ENCODE measurements at places on chromosomes 11 and 22. TPM values are rescaled to one million over a fixed set of nuclear protein-coding genes. Genes with fewer than 3 reads are reported as not detected.
A peak's percentile ranks its signal among the peaks of the same experiment; 100 is the strongest.

OR52B4 gene
- not detected for polyA plus RNA-seq

GRCh38 chr22:21626073-21626734 lies 3.6 kb downstream of the YDJC start:
- no peak for DNase-seq

GRCh38 chr11:26613759-26614158 lies 41.7 kb upstream of the MUC15 start:
- DNase-seq: no peak

GRCh38 chr11:120867531-120867930 lies 156.4 kb upstream of the TBCEL start:
- DNase-seq: no peak

LGR4 gene
- polyA plus RNA-seq: 152 TPM

FAM83F gene
- 2.5 TPM for polyA plus RNA-seq

DNA sequence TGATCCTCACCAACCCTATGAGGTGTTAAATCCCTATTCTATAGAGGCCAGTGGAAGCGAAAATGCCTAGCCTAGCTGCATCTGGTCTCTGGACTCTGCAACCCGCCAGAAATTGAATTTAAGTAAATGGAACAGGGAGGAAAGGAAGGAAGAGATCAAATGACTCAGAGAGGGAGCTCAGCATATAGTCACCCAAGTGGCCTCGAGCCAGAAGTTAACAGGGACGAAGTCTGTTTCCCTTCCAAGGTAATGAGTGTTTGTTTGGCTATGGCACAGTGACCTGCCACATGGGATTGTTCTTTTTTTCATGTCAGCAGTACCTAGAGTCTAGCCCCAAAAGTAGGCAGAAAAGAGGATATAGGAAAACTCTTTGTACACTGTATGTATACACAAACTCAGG lies 66.3 kb downstream of the PAK1 start:
- no peak for DNase-seq

SCN2B gene
- 3.0 TPM for polyA plus RNA-seq

DNA sequence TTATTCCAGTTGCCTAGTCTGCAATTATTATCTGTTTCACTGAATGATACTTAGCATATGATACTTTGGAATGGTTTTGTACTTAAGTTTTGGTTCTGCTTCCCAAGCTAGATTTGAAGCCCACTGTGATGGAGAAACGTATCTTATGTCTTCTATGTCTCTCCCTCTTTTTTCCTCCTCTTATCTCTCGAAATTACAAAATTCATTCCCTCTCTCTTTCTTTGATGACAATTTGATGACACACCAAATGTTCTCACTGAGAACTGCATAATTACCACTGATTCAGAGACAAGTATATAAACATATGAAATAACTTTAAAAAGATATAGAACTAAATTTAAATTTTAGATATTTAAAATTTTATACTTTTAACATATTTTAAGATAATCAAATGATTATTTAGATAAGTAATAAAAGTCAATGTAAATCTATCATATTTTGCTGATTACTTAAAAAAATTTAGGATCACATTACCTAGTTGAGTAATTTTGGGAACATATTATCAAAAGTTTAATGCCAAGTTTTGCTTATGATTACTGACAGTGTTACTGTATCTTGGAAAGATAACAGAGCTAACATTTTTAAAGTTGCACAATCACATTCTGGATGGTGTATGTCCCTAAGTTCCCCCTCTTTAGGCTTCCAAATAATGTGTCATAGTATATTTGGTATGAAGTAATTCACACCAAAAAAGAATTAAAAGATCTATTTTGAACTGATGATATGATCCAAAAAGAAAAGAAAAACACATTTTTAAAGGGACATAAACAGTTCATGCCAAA lies 255.3 kb downstream of the SBF2 start:
- DNase-seq: no peak

DNA sequence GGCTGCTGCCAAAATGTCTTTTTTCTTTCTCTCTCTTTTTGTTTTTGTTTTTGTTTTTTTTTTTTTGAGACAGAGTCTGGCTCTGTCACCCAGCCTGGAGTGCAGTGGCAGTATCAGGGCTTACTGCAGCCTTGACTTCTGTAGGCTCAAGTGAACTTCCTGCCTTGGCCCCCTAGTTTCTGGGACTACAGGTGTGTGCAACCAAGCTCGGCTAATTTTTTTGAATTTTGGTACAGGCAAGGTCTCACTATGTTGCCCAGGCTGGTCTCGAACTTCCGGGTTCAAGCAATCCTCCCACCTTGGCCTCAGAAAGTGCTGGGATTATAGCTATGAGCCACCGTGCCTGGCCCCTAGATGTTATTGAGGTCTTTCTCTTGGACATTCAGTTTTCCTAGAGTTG lies 2.2 kb upstream of the DDX10 start:
- no peak for DNase-seq

DNA sequence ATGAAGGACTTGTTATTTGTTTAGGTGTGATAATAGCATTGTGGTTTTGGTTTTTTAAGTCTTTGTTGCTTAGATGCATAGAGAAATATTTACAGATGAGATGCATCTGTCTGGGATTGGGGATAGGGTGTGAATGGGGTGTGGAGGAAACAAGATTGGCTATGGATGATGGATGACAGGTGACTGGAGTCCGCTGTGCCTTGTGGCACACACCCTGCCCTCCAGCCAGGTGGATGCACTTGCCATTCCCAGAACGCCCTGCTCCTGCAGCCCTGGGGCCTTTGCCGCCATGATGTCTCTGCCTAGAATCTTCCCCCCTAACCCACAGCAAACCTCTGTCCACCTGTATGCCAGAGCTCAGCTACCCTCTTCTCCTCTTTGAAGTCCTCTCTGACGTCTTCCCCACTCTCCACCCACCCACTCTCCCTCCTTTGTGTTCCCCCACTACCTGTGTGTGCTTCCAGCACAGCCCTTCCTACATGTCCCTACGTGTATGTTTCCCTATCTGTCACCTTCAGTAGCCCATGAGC lies 54.7 kb downstream of the WNT11 start:
- DNase-seq: no peak

DNA sequence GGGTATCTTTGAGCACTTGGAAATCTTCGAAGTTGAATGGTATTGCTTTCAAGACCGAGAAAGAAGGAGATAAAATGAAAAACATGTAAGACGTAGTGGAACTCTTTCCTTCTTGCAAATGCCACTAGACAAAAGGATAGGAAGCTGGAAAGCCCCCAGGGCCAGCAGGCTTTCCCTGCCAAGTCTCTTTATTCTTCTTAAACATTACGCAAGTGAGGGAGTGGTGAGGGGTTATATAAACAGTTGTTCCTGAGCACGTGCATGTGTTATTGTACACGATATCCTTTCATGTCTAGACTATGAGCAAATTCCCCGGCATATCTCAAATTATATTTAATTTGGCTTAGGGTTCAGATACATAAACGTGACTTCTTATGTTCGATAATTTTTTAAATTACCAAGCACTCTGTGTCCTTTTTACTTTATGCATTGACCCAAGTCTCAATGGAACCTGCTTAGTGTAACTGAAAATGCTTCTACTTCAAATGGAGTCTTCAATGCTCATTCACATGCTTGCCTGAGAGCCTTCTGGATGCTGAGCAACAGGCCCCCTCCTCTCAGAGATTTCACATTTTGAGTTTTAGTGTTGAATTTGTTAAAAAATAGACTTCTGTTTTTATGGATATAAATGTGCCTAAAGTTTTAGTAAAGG lies 59.0 kb downstream of the PPP2R1B start:
- no peak for DNase-seq

GRCh38 chr11:126884594-126884993 lies 116.0 kb downstream of the KIRREL3 start:
- DNase-seq: no peak

GRCh38 chr11:14148653-14149273 lies 186.2 kb downstream of the SPON1 start:
- DNase-seq: peak; percentile 25

NXF1 gene
- polyA plus RNA-seq: 136 TPM

DNA sequence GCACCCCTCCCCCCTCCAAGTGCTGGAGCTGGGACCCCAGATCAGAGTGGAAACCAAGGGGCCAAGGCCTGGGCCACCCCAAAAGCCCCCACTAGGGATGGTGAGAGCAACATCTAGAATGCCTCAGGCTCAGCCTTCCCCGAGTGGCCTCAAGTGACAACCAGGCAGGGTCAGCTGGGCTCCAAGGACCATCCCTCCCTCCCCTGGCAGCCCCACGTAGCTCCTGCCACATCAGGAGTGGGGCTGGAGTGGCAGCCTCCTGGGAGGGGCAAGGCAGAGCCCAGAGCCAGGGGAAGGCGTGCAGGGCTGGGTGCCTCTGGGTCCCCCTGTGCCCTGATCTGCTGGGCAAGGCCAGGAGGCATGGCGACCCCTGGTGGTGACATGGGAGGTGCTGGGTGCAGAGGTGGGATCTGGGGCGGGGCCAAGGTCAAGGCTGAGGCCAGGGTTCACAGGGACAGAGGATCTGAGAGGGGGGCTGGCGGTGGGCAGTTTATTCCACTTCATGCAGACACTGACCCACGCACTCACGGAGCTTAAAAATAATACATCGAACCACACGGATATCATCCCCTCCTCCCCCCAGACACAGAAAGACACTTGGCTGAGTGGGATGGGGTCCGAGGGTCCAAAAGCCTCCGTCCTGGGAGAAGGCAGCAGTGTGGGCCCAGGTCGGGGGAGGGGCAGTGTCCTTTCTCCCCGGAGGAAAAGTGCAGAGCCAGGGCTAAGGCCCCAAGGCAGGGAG lies 15.8 kb upstream of the EHD1 start:
- DNase-seq: no peak

SYTL2 gene
- 106 TPM for polyA plus RNA-seq

GRCh38 chr11:32448232-32448631 lies 12.9 kb upstream of the WT1 start:
- DNase-seq: no peak

DNA sequence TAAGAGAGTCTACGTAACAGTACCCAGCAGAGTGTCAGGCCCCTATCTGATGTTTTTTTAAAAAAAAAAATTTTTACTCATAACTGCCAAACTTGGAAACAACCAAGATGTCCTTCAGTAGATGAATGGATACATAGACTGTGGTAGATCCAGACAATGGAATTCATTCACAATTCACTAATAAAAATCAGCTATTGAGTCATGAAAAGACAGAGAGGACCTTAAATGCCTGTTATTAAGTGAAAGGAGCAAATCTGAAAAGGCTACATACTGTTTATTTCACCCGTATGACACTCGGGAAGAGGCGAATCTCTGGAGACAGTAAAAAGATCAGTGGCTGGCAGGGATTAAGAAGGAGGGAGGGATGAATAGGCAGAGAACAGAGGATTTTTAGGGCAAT lies 541.4 kb upstream of the TENM4 start:
- no peak for DNase-seq

DNA sequence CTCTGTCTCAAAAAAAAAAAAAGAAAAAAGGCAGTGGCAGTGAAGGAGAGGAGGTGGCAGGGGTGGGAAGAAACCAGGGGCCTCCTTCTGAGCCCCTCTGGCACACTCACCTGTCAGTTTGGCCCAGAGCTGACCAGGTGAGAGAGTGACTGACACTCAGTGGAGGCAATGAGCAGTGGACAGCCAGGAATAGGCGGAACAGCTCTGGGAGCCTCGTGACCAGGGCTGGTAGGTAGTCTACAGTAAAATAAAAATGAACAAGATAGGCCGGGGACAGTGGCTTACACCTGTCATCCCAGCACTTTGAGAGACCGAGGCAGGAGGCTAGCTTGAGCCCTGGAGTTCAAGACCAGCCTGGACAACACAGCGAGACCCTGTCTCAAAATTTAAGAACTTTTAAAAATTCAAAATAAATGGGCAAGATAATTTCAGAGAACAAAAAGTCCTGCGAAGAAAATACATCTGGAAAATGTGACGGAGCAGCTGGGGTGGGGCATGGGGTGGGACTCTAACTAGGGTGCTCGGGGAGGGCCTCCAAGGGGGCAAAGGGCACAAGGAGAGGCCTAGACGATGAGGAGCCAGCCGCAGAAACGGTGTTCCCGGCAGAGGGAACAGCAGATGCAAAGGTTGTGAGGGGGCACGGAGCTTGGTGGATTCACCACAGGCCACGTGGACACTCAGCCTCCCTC lies 3.8 kb upstream of the PDXP start:
- no peak for DNase-seq

DNA sequence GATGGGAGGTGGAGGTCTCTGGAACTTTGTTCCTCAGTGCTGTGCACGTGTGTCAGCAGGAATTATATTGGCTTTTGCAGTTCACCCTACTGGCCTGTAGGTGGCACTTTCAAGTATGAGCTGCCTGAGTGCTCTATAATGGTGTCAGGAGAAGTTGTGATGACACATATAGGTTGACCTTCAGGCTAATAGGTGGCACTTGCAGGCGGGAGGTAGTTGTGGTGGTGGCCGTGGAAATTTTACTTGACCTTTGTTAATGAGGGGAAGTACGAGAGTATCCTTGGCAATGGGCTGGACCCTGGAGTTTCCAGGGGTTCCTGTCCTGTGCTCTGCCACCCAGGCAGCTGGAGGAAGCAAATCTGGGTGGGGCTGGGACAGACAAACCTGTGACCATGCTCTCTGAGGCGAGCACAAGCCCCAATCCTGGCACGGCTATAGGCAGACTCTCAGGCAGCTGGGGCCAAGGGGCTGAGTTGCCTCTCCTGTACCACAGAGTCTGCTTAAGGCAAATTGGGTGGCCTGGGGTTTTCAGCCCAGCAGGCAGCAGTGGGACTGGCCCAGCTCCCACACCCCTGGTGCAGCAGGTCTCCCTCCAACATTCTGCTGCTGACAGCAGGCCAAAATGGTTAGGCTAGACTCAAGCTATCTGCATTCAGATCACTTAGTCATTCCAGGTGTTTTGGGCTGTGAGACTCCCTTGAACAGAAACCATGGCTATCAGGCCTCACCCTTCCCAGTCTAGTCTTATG lies 147.5 kb upstream of the CTSC start:
- DNase-seq: no peak

DUSP8 gene
- polyA plus RNA-seq: 3.2 TPM

DNA sequence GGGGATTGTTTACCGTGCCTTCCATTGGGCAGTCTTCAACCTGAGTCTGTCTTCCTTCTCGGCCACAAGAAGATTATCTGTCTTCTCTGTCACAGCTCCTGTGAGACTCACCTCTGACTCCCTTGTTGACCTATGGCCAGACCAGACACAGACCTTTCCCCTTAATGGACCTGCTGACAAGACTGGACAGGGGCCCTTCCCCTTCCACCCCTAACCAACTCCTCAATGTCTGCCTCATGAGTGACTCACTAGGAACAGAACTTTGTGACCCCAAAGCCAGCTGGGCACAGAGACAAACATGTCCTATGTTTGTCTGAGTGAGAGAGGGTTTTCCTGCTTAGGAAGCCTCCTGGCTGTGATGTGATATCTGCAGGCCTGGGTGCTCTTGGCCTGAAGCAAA lies 405.0 kb downstream of the BRD1 start:
- DNase-seq: no peak

- no peak for DNase-seq
These were observed 10.3 kb upstream of the CDON start for GRCh38 chr11:126072801-126073594.

GRCh38 chr11:85854212-85854556 lies 999 bp upstream of the CCDC83 start:
- DNase-seq: no peak

DNA sequence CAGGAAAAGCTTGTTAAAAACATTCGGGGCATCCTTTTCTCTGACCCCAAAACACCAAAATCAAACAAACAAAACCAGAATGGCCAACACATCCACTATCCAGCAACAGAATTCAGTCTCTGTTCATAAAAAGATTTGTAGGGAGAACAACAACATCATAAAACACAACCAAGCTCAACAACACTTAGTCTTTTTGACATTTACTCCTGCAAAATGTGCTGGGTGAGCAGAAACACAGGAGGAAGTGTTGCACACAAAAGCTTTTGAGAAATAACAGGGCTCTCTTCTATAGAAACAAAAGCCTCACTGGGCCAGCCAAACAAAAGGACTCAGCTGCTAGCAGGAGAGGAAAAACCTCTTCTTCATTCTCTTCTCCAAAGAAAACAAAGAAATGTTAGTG lies 736.0 kb upstream of the CCDC90B start:
- DNase-seq: no peak

DMC1 gene
- 8.1 TPM for polyA plus RNA-seq
